Stimulated activated CD8-positive, alpha-beta memory T cell treated with anti-CD3 and anti-CD28 coated beads, Interleukin-4, amount 100 ng/mL, for 1 hour (primary cell): ENCODE measurements at places on chromosomes 1 and 21.

DNA sequence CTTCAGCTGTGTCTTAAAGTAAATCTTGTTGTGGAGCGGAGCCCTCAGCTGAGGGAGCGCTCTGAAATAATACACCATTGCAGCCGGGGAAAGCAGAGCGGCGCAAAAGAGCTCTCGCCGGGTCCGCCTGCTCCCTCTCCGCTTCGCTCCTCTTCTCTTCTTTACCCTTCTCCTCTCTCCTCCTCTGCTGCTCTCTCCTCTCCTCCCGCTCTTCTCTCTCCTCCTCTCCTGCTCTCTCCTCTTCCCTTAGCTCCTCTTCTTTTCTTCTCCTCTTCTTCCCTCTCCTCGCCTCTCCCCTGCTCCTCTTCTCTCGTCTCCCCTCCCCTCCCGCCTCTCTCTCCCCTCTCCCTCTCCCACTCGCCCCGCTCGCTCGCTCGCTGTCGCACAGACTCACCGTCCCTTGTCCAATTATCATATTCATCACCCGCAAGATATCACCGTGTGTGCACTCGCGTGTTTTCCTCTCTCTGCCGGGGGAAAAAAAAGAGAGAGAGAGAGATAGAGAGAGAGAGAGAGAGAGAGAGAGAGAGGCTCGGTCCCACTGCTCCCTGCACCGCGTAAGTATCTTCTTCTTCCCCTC lies at the start of gene PROX1:
TSS of gene PROX1 (plus strand) at position 47 of the 580 bp plus-strand sequence. CDS start 8,563 bp downstream, outside the sequence.
- DNase-seq = no peak

DNA sequence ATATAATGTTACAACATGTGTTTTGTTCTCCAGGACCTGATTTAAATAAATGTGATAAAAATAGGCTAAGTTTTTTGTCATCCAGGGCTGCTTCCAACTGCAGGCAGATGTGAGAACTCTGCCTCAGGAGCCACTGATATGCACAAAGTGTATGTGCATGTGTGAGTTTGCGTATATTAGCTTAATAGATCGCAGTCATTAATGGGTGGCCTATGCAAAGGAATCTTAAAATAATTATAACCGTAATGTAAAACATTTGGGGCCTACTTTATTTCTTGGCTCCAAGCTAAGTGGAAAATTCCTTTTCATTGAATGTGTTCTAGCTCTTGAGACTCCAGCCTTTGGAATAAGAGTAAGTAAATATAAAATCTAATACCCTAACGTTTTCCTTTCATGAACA lies 16.8 kb downstream of the DHX9 start:
- no peak for DNase-seq

DNA sequence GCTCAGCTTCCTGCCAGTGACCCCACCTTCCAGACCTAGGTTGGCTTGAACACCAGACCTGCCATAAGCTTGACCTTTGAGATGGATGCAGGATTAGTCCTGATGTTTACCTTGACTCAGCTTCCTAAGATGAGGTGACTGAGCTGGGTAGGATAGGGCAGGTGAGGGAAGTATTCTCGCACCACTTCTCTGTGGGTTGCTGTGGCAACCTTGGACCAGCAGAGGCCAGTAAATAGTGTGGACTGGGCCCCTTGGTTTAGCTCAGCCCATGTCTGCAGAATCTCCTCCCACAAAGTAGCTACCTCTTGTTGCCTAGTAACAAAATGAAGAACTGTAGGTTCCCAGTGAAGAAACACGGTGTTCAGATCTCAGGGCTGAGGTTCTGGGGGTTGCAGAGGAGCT lies 8.4 kb downstream of the RPS6KA1 start:
- DNase-seq = no peak

GRCh38 chr1:53069663-53070327 lies 7.8 kb downstream of the PODN start:
- no peak for DNase-seq

- peak; percentile 52 for DNase-seq
Observed at GRCh38 chr1:2555634-2556276, 416 bp upstream of the TNFRSF14 start.

DNA sequence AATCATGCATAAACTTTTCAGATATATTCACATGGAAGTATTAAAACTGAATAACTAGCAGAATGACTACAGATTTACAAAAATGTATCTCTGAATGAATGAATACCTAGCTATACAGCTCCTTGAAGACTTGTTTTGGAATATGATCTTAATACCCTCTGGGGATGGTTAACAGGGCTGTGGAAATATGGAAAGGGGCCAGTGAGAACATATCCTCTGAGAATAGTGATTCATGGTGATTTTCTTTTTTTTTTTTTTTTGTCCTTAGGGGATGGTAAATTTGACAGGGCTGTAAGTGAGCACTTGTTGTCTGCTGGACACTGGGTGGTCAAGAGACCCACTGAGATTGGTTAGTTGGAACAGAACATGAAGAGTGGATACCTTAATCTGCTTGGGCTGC lies 80.7 kb upstream of the HP1BP3 start:
- DNase-seq = no peak

DNA sequence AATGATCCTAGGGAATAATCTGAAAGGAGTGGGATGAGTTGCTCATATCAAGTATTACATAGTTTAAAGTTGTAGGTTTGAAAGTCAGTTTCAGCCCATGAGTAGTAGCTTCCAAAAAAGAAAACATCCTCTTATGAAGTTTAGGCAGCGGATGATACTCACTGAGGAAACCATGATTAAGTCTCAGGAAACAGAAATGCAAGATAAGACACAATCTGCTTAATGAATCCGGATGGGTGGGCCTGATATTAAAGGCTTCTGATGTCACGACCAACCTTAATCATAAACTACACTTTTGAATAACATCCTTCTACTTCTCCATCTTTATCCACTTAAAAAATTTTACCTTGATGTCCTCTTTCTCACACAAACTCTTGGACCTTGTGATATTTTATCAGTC lies 61.8 kb downstream of the S1PR1 start:
- no peak for DNase-seq

DNA sequence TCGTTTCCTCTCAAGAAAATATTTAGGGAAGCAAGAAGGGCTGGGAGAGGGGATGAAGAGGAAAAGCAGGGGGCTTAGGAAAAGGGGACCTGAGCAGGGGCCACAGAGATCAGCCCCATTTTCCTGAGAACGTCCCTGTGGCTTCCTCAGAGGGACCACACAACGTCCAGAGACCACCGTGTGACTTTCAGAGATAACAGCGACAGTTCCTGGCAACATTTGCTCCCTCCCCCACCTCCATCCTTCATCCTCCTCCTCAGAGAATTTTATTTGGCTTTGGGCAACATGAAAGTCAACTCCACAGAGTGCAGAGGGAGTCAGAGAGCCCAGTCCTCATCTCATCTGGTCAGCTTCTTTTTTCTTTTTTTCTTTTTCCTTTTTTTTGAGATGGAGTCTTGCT lies 50.9 kb downstream of the RUNX1 start:
- no peak for DNase-seq

DNA sequence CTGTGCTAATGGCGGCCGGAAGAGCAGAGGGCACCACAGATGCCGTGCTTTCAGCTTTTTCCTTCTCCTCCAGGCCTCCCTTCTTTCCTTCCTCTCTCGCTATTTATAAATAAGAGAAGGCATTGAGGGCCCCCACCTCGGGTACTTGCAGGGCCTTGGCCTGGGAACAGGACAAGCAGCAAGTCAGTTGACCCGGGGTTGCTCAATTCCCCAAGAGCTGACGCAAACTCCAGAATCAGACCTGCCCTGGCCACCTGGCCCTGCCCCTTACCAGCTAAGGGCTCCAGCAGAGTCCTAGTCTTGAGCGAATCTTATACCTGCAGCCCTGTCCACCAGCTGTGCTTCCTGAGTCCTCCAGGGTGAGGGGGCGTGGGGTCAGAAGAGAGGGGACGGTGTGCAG lies 13.5 kb downstream of the TNFRSF1B start:
- DNase-seq = no peak

GRCh38 chr1:109948285-109948630 lies 36.3 kb upstream of the AHCYL1 start:
- no peak for DNase-seq

DNA sequence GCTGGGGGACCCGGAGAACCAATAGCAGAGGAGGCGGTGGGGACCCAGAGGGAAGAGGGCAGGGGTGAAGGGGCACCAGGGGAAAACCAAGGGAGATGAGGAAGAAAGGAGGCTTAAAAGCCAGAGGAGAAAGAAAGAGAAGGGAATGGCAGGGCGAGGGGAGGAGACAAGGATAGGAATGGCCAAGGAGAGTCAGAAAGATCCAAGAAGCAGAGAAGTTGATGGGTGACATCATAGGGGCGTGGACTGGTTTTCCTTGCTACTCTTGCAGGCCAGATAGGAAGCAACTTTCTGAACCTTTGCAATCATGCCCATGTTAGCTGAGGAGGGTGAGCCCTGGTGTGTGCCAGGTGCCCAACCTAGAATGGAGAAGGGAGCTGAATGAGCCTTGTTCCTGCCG lies 5.4 kb downstream of the NPR1 start:
- DNase-seq = no peak

GRCh38 chr1:159652506-159652905 lies 61.9 kb downstream of the CRP start:
- DNase-seq = no peak

GRCh38 chr1:2535455-2535854 lies 5.4 kb upstream of the HES5 start:
- DNase-seq = no peak

- no peak for DNase-seq
Observed at GRCh38 chr21:44950351-44950750, 10.5 kb downstream of the SLX9 start.

GRCh38 chr1:227733751-227734545 lies 1.2 kb downstream of the JMJD4 start:
- no peak for DNase-seq

DNA sequence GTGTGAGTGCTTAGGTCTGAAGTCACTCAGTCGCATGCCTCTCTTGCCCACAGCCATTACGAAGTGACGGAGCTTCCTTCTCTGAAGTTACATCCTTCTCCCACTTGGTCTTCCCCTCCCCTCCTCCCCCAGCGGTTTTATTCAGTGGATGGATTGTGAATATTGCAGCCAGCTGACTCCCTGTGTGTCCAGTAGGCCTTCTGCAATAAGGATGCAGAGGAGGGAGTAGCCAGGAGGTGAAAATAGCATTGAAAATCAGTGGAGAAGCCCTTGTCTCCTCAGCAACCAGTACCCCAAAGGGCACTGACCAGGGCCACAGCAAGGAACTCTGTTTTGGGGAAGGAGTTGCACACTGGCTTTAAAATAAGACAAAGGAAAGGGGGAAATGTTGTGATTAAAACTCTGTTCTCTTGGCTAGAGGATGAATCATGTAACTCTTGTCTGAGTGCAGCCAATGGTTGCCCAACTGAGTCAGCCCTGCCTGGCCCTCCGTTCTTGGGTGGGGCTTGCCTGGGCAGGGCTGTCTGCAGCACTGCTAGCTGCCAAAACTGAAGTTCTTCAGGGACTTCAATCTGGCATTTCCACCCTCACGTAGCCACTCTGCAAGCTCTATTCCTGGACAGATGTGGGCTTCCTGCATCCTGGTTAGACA lies 4.3 kb downstream of the S100A10 start:
- DNase-seq = no peak

- DNase-seq = no peak
Observed at GRCh38 chr1:114756009-114756892, 1.5 kb downstream of the CSDE1 start.

DNA sequence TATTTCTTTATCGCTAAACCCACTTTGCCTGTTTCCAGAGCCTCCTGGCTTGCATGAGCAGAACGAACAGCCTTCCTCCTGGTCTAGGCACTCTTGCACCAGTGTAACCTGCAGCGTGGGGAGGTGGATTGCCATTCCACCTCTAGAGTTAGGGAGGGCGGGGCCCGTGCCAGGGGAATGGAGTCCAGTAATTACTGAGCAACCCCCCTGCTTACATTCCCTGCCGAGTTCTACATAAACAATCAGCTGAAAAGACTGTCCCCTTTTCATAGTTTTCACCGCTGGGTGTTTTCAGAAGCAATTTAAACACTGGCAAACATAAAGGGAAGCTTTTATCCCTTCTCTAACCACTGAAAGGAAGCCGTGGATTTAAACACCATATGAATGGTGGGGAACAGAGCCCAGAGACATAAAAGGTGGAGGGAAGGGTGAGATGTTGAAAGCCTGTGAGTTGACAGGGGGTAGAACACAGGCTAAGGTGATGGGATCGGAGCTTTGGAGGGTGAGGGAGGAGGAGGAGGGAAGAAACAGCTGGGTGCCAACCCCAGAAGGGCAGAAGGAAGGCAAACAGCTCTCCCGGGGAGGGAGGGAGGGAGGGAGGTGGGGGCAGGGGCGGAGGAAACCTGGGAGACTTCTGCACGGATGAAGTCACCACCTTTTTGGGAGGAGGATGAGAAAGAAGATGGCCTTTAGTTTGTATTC lies 68.0 kb upstream of the WDR26 start:
- DNase-seq = no peak

GRCh38 chr1:229825042-229825441 lies 199.0 kb downstream of the URB2 start:
- no peak for DNase-seq

- no peak for DNase-seq
Observed at GRCh38 chr1:84959294-84959693, 37.6 kb downstream of the MCOLN2 start.

DNA sequence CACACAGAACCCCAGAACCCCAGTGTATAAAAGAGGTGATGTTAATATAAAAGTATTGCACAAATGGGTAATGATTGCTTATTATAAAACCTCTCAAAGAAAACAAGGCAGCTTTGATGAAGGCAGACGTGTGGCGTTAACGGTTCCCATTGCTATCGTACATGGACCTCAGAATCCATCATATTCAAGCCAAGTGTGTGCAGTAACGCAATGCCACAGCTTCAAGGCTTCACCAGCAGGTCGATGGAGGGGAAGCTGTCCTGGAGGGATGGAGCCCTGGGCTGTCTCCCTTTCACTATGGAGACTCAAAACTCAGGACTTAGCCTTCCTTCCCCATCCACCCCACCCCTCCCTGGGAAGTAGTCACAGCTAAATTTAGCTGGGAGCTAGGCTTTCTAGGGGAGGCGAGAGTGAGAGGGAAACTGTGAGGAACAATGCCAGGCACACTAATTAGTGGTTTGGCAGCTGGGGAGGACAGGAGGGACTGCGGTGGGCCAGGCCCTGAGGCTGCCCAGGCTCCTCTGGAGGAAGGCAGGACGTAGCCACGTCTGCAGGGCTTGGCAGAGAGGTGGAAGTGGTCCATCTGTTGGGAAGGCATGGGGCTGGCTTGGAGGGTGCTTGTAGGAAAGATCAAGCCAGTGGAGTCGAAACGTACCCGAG lies 121.2 kb downstream of the HMGB4 start:
- DNase-seq = no peak

GRCh38 chr1:58577654-58578030 lies 590 bp upstream of the TACSTD2 start:
- DNase-seq = no peak

DNA sequence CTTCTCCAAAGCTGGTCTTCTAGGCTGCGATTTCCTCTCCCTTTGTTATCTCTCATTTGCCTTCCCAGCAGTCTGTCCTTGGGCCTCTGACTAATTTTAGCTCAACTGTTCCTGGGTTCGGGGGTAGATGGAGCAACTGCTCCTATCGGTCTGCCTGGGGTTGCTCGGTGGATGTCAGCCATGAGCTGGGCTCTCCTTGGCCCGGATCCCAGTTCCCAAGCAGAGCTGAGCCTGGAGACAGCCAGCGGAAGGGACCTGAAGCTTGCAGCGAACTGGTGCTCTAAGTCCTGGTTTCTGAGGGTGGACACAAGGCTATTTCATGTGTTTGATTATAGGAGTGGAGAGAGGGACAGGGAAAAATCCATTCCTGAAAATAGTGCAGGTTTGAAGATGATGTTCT lies 423.0 kb downstream of the RPS6KC1 start:
- no peak for DNase-seq

- DNase-seq = no peak
Observed at GRCh38 chr1:69657971-69658370, 90.2 kb downstream of the LRRC7 start.

- DNase-seq = no peak
Observed at GRCh38 chr1:163124812-163125211, 55.7 kb downstream of the RGS4 start.

GRCh38 chr21:42574234-42575027 lies 60.8 kb downstream of the SLC37A1 start:
- DNase-seq = no peak
